ENCODE measurements at places on chromosomes 12 and 14. TPM values are rescaled to one million over a fixed set of nuclear protein-coding genes. Genes with fewer than 3 reads are reported as not detected.

DNA sequence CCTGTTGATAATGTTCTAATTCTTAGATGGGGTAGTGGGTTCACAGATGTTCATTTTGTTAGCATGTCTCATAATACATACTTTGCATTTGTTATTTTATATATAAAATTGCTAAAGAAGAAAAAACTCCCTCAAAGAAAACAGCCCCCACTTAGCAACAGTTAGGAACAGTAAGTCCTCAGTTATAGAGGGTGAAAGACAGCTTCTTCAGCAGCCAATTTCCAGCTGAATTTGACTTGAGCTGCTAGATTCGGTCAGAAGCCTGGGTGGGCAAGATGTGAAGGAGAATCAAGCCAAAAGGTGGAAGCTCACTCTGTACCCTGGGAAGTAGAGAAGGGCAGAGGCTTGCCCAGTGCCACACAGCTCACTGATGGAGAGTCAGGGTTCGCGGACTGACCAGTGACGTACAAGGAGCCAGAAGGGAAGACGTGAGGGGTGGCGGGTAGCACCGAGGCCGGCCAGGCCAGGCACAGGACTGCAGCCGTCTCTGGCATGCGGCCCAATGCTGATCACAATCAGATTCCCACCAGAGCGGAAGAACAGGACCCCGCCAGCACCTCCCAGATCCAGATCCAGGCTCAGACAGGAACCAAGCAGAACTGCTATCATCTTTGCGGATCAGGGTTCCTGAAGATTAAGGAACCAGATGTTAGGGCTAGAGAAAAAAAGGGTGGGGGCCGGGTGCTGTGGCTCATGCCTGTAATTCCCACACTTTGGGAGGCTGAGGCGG is 30.4 kb upstream of the VWF start:
- no peak for DNase-seq

Gene DPY19L2
- total RNA-seq, result 3.4 TPM

- no peak for DNase-seq
Observed at GRCh38 chr14:101527987-101528386, 33.3 kb upstream of the DIO3 start.

GRCh38 chr12:22037947-22038346 is 8.1 kb upstream of the CMAS start:
- DNase-seq, result no peak

GRCh38 chr12:29225834-29226233 is 76.8 kb downstream of the FAR2 start:
- DNase-seq, result no peak

Gene NKX2-1
- not detected for total RNA-seq

- no peak for DNase-seq
Observed at GRCh38 chr12:120961604-120962531, 16.5 kb upstream of the HNF1A start.
